ENCODE measurements at places on chromosomes 11 and 22.

- DNase-seq, result no peak
Observed at GRCh38 chr11:91630916-91631673, 593.5 kb upstream of the FAT3 start.

- DNase-seq, result no peak
Observed at GRCh38 chr22:49691256-49691655, 136.4 kb downstream of the BRD1 start.

DNA sequence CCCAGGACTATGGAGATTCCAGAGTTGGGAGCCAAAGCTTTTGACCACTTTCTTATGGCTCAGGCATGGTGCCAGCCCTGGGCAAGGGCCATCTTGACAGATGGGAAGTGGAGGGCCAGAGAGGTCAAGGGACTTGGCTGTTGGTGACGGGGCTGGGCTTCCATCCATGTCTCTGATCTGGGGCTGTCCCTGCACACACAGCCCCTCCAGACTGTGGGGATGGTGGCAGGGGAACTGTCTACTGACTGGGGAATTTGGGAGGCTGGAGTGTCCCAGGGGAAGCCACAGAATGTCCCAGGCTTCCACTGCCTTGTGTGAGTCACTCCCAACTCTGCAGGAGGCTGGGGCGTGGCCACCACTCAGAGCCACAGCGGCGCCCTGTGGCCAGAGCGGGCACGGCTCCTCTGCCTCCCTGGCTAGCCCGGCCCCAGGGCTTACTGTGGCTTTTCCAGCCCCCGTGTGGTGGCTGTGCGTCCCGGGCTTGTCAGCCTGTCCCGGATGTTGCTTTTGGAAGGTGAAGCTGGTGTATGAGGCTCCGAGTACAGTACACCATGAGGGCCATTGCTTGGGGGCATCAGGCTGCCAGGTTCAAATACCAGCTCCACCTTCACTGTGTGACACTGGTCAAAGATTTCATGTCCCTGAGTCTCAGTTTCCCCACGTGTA, 19.6 kb downstream of the C22orf23 start:
- DNase-seq, result peak; percentile 95

DNA sequence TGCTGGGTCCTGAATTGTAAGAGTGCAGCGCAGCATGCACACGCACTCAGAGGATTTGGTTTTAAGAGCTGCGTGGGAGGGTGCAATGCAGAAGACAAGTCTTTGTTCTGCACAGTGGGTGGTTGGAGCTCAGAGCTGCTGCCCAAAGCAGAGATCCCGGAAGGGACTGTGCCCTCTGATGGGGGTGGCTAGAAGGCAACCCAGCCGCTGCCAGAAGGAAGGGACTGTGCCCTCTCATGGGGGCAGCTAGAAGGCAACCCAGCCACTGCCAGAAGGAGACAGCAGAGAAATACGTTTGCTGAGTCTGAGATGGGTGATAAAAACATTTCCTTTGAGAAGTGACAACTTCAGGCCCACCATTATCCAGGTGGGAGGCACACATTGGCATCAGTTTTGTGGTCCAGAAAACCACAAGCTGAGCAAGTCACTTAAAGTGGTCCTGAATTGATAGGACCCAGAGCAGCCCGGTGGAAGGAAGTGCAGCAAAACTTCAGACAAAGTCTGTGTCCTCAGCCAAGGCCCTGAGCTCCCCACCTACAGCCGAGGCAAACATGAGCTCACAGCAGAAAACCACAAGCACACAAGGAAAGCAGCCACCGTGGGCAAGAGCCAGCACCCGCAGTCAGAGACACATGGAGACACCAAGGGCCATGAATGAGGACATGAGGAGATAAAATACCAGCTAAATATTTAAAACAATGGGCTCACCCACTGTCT, 4.3 kb downstream of the KRTAP5-6 start:
- no peak for DNase-seq

- DNase-seq, result no peak
Observed at GRCh38 chr11:8235925-8236324, 27.8 kb downstream of the LMO1 start.

DNA sequence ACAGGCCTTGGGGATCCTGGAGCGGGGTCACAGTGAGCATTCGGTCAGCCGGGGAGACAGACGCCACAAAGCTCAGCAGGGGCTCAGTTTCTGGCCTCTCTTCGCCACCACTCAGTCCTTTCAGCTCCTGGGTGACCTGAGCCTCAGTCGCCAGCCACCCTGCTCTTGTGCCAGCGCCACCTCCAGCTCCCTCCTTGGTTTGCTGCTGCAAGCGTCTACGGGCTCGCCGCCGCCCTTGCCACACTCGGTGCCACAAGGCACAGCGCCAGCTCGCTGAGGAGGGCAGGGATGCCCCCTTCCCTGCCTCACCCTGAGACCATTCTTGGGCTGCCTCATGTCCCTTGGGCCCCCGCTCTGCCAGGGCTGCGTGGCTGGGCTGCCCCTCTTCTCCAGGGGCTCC, 1.5 kb upstream of the EEF1G start:
- DNase-seq, result no peak

GRCh38 chr11:79262221-79262620, 178.6 kb downstream of the TENM4 start:
- DNase-seq, result no peak

- no peak for DNase-seq
Observed at GRCh38 chr11:12007230-12007593, 1.2 kb downstream of the DKK3 start.

- DNase-seq, result no peak
Observed at GRCh38 chr11:77309401-77310085, 8.1 kb upstream of the GDPD4 start.

DNA sequence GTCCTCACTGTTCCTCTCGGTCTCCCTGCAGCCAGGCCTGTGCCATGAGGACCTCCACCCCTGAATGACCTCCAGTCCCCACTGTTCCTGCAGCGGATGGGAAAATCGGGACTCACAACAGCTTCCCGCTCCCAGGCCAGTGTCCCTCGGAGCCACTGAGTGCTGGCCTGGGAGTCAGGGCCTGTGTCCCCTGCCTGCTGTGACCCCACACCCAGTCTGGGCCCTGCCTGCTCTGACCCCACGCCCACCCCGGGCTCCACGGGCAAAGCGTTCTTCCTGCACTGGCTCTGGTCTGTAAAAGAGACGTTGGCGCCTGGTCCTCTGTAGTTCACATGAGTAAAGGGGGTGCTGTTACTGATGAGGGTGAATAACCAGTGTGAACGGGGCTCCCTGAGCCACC, 73.0 kb upstream of the SHISAL1 start:
- DNase-seq, result peak; percentile 57

GRCh38 chr22:31250740-31251600, 38.9 kb downstream of the LIMK2 start:
- no peak for DNase-seq

GRCh38 chr11:93567401-93567895, 24.3 kb upstream of the SMCO4 start:
- peak; percentile 19 for DNase-seq

DNA sequence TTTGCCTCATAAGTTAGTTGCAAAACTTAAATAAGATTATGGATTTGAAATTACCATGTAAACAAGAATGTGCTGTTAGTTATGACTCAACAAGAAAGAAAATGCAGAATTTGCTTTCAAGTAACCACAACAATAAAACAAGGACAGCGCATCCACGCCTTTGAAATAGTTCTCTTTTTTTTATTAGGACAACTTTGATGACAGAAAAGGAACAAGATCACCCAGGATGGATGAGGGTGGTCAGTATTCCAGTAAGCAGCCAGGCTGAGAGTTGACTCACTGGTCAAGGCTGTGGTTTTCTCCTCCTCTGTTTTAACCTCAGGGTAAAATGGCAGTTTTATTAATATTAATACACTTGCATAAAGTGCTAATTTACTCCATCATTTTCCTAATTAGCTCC, 544.4 kb downstream of the OPCML start:
- no peak for DNase-seq

- no peak for DNase-seq
Observed at GRCh38 chr11:64395545-64396078, 36.6 kb downstream of the RPS6KA4 start.

DNA sequence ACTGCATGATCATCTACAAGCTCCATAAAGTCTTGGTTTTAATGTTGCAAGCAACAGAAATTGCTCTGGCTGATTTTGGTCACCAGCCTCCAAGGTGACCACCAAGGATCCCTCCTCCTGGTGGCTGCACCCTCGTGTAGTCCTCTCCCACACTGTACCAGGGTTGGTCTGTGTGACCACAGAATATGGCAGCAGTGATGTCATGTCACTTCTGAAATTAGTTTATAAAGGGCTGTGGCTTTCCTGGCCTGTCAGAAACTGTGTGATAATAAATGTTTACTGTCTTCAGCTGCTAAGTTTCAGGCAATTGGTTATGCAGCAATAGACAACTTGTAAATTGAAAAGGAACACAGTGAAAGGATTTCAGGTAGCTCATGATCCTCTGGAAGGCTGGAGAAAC, 5.3 kb upstream of the PRDM11 start:
- DNase-seq, result no peak

- no peak for DNase-seq
Observed at GRCh38 chr11:32531528-32531927, 52.1 kb upstream of the EIF3M start.

GRCh38 chr11:119145551-119145950, 3.3 kb upstream of the ABCG4 start:
- no peak for DNase-seq

GRCh38 chr11:83039566-83039965, 32.1 kb downstream of the RAB30 start:
- DNase-seq, result no peak

- DNase-seq, result no peak
Observed at GRCh38 chr11:131943295-131943694, 572.9 kb downstream of the NTM start.

DNA sequence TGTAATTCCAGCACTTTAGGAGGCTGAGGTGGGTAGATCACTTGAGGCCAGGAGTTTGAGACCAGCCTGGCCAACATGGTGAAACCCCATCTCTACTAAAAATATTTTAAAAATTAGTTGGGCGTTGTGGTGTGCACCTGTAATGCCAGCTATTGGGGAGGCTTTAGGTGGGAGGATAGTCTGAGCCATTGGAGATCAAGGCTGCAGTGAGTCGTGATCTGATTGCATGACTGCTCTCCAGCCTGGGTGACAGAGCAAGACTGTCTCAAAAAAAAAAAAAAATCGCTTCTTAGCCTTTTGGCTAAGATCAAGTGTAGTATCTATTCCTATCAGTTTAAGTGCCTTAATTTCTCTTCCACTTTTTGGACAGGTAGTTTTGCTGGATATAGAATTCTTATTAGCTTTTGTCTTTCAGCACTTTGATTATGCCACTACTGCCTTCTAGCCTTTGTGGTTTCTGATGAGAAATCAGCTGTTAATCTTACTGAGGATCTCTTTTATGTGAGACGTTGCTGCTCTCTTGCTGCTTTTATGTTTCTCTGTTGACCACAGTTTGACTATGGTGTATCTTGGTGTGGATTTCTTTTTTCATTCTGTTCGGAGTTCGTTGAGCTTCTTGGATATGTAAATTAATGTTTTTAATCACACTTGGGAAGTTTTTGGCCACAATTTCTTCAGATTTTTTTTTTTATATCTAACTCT, 24.7 kb downstream of the CHEK1 start:
- DNase-seq, result no peak

DNA sequence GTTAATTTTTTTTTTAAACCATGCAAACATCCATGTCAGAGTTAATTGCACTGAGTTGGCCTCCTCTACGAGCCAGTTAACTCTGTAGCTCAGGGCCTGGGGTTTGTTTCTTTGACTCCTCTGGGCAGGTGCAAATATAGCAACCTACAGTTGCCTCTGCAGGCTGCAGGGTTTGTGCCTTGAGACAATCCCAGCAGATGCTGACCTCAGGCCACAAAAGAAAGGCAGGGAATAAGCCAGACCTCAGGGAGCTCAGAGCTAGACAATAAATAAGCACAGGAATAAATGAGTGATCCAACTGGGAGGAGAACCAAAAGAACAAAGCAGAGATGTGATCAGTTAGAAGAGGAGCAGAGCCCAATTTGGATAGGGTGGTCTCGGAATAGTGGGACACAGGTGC, 390.8 kb downstream of the SHANK2 start:
- DNase-seq, result no peak

DNA sequence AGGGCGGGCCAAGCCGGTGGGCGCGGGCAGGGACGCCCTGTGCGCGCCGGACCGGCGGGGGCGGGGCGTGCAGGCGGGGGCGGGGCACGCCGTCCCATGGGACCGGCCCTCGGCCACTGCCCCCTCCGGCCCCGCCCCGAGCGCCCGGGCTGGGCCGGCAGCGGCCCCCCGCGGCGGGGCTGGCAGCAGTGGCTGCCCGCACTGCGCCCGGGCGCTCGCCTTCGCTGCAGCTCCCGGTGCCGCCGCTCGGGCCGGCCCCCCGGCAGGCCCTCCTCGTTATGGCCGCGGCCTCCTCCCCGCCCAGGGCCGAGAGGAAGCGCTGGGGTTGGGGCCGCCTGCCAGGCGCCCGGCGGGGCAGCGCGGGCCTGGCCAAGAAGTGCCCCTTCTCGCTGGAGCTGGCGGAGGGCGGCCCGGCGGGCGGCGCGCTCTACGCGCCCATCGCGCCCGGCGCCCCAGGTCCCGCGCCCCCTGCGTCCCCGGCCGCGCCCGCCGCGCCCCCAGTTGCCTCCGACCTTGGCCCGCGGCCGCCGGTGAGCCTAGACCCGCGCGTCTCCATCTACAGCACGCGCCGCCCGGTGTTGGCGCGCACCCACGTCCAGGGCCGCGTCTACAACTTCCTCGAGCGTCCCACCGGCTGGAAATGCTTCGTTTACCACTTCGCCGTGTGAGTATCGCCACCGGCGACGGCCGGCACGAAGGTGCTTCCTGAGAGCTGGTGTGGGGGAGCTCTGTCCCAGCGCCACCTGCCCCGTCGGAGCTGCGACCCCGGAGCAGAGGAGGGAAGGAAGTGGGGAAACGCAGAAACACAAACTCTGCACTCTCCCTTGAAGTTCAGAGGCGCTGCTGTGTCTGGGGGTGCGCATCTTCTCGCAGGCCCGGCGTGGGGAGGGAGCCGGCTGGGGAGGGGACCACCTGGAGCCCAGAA, at the start of gene KCNQ1:
KCNQ1 (plus strand) TSS at position 188 of the 925 bp plus-strand sequence; CDS start at position 279, 91 bp downstream.
- peak; percentile 18 for DNase-seq

GRCh38 chr22:21073482-21073881, 27.7 kb downstream of the LRRC74B start:
- DNase-seq, result no peak

DNA sequence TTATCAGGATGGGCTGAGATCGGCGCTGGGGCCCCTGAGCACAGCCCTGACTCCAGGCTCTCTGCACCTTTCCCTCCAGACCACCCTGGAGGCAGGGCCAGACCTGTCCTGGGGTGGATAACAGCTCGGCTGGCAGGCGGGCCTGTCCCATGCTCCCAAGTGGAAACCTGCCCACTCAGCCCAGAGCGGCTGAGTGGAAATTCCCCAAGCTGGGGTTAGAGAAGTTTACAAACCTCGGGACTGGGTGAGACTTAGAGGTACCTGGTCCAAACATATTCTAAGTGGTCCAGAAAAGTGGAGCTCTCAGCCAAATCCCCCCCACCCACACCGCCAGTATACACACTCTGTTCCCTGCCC, 4.8 kb upstream of the FXYD2 start:
- no peak for DNase-seq

GRCh38 chr11:78790784-78791183, 216.1 kb upstream of the NARS2 start:
- no peak for DNase-seq

Data from posterior cingulate gyrus (tissue), 11 donors.